ENCODE measurements at places on chromosomes 5 and 9. TPM values are rescaled to one million over a fixed set of nuclear protein-coding genes. Genes with fewer than 3 reads are reported as not detected.

The GLRA1 gene
- not detected for polyA plus RNA-seq

The STPG3 gene
- polyA plus RNA-seq, result 0.23 TPM

The ANKRD18A gene
- 3.1 TPM for polyA plus RNA-seq

The DOK3 gene
- 1.4 TPM for polyA plus RNA-seq

The FOXD4L5 gene
- polyA plus RNA-seq, result not detected

The SPINK7 gene
- polyA plus RNA-seq, result not detected

The NR5A1 gene
- polyA plus RNA-seq, result not detected

The RMRP gene
- polyA plus RNA-seq, result 218 TPM

The NEUROG1 gene
- not detected for polyA plus RNA-seq

The MARVELD2 gene
- 0.23 TPM for polyA plus RNA-seq

The CCL27 gene
- 0.18 TPM for polyA plus RNA-seq

The GBGT1 gene
- polyA plus RNA-seq, result 7.4 TPM

The MEIKIN gene
- 0.20 TPM for polyA plus RNA-seq

Data from right cardiac atrium (tissue), 5 donors.